ENCODE measurements at places on chromosomes 7 and 10. TPM values are rescaled to one million over a fixed set of nuclear protein-coding genes. Genes with fewer than 3 reads are reported as not detected.

- no peak overlapping the region for H3K27ac ChIP-seq
- DNase-seq, result no peak
- H3K36me3 ChIP-seq, result peaks cover 1% of the 10 kb centered on the region
- H3K4me3 ChIP-seq, result no peak overlapping the region
Measured at GRCh38 chr7:103063895-103064294, 10.7 kb downstream of the FBXL13 start.

GRID1 gene
- not detected for total RNA-seq

MCM10 gene
- total RNA-seq, result 30.6 TPM

FAM180A gene
- not detected for total RNA-seq

GRCh38 chr10:89940076-89940475 is 238.7 kb downstream of the KIF20B start:
- no peak overlapping the region for H3K27ac ChIP-seq
- H3K27me3 ChIP-seq, result peaks cover 11% of the 10 kb centered on the region
- H3K36me3 ChIP-seq, result peaks cover 1% of the 10 kb centered on the region
- DNase-seq, result no peak
- H3K4me3 ChIP-seq, result no peak overlapping the region

- peaks cover 27% of the 10 kb centered on the region for H3K4me1 ChIP-seq
- no peaks in the 10 kb centered on the region for H3K36me3 ChIP-seq
- peaks cover 8% of the 10 kb centered on the region for H3K27me3 ChIP-seq
- H3K27ac ChIP-seq, result peak overlapping the region; percentile 96
- H3K4me3 ChIP-seq, result peak overlapping the region; percentile 31
- DNase-seq, result peak; percentile 33
Measured at GRCh38 chr7:130276796-130277762, 10.4 kb downstream of the CPA2 start.

- H3K27me3 ChIP-seq, result peaks cover 91% of the 10 kb centered on the region
- peaks cover 54% of the 10 kb centered on the region for H3K4me1 ChIP-seq
- no peak within 1 kb of the TSS for H3K27ac ChIP-seq
- H3K4me3 ChIP-seq, result peak within 1 kb of the TSS; percentile 85
- peaks cover 1% of the 10 kb centered on the region for H3K36me3 ChIP-seq
Measured at GRCh38 chr7:27151931-27152815, at the start of gene HOXA3. HOXA3 (minus strand) TSS chr7:27152583; CDS start chr7:27110640, 41,943 bp downstream.

ENTPD7 gene
- 4.1 TPM for total RNA-seq

- peaks cover 5% of the 10 kb centered on the region for H3K4me1 ChIP-seq
- H3K36me3 ChIP-seq, result peaks cover 10% of the 10 kb centered on the region
- DNase-seq, result no peak
- no peak overlapping the region for H3K27ac ChIP-seq
- H3K27me3 ChIP-seq, result no peaks in the 10 kb centered on the region
Measured at GRCh38 chr7:128781126-128781525, 5.5 kb upstream of the OPN1SW start.

DNA sequence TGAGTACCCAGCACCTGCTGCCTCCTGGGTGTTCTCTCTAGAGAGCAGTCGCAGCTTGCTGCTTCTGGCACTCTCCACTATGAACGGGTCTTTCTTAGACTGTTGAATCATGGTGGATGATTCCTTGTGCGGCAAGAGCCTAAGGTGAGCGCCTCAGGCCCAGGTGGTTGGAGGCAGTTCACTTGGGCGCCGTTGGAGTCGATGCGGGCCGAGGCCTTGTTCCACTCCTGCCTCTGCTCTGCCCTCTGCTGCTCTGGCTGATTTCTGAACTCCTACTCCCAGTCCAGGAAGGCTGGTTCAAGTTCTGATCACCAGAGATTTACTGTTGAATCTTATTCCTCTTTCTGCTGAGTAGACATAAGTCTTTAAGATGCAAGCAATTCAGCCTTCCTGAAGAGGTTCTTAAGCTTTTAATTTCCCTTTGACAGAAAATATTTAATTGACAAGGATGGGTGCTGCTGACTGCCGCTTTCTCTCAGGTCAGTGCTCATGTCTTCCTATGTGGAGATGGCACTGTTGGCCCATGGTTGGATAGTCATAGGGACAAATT is 10.4 kb downstream of the YKT6 start:
- H3K27me3 ChIP-seq, result no peaks in the 10 kb centered on the region
- H3K27ac ChIP-seq, result no peak overlapping the region
- H3K4me3 ChIP-seq, result no peak overlapping the region
- no peaks in the 10 kb centered on the region for H3K4me1 ChIP-seq
- peaks cover 7% of the 10 kb centered on the region for H3K36me3 ChIP-seq

GRCh38 chr10:94251098-94251497 is 111.6 kb downstream of the NOC3L start:
- H3K4me3 ChIP-seq, result no peak overlapping the region
- H3K36me3 ChIP-seq, result no peaks in the 10 kb centered on the region
- no peaks in the 10 kb centered on the region for H3K4me1 ChIP-seq
- H3K27me3 ChIP-seq, result peaks cover 11% of the 10 kb centered on the region
- H3K27ac ChIP-seq, result no peak overlapping the region
- DNase-seq, result no peak

- no peak overlapping the region for H3K4me3 ChIP-seq
- no peak for DNase-seq
- H3K27ac ChIP-seq, result no peak overlapping the region
- H3K27me3 ChIP-seq, result no peaks in the 10 kb centered on the region
Measured at GRCh38 chr7:67392596-67393438, 396.2 kb downstream of the TYW1 start.

- H3K4me3 ChIP-seq, result no peak overlapping the region
- DNase-seq, result no peak
- no peaks in the 10 kb centered on the region for H3K27me3 ChIP-seq
- no peaks in the 10 kb centered on the region for H3K36me3 ChIP-seq
- H3K27ac ChIP-seq, result no peak overlapping the region
- no peaks in the 10 kb centered on the region for H3K4me1 ChIP-seq
Measured at GRCh38 chr10:68665841-68666240, 55.2 kb upstream of the CCAR1 start.

ITGA8 gene
- not detected for total RNA-seq

DNA sequence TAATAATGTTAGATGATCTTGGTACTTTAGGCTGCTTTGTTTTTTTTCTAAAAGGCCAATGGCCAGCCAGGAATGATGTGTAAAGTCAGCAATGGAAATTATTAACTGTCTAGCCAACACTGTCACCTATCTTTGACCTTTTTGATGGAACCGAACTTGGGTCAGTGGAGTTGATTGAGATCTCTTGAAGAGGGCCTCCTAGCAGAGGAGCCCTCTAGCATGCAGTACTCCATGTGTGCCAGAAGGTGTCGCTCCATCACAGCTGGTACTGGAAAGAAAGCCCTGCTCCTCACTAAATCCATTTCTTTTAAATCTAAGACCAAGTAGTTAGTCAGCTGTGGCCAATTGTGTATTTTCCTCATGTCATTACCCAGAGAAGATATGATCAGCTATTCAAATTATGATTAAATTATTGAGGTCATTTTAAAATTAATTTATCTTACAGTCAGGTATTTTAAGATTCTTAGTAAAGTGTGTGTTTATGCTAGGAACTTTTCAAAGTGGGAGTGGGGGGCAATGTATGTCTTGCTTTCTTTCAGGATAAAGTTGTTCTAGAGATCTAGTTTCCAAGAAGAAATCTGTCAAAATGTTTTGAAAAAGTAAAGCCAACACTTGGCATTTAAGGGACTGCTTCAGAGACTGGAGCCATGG is 33.1 kb upstream of the CROT start:
- H3K4me1 ChIP-seq, result peaks cover 14% of the 10 kb centered on the region
- peak overlapping the region; percentile 31 for H3K27ac ChIP-seq
- H3K36me3 ChIP-seq, result no peaks in the 10 kb centered on the region
- DNase-seq, result peak; percentile 71
- H3K4me3 ChIP-seq, result no peak overlapping the region

GRCh38 chr7:79453266-79453557 is 255 bp downstream of the MAGI2 start:
- no peak for DNase-seq
- no peaks in the 10 kb centered on the region for H3K36me3 ChIP-seq
- peak overlapping the region; percentile 84 for H3K4me3 ChIP-seq

GRCh38 chr10:14220026-14220425 is 110.7 kb downstream of the FRMD4A start:
- H3K4me3 ChIP-seq, result no peak overlapping the region
- peaks cover 2% of the 10 kb centered on the region for H3K36me3 ChIP-seq
- H3K27me3 ChIP-seq, result peaks cover 32% of the 10 kb centered on the region

DNA sequence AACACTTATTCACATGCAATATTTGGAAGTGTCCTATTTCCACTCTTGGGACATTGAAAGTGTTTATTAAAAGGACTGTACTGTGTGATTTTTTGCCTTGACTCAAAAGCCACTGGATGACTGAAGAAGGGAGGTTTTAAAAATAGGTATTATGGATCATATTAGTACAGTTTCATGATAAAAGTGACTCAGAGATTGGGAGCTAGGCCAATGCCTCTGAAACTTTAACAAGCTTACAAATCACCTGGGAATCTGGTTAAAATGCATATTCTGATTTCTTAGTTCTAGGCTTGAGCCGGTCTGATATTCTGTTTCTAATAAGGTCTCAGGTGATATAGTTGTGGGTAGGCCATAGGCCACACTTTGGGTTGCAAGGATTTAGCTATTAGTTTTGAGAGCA is 191.2 kb downstream of the PLXDC2 start:
- H3K36me3 ChIP-seq, result no peaks in the 10 kb centered on the region
- no peaks in the 10 kb centered on the region for H3K27me3 ChIP-seq
- H3K4me1 ChIP-seq, result no peaks in the 10 kb centered on the region

GRCh38 chr7:111911166-111911961 is 294.8 kb downstream of the DOCK4 start:
- no peak overlapping the region for H3K27ac ChIP-seq
- H3K36me3 ChIP-seq, result no peaks in the 10 kb centered on the region
- H3K27me3 ChIP-seq, result no peaks in the 10 kb centered on the region
- no peaks in the 10 kb centered on the region for H3K4me1 ChIP-seq
- H3K4me3 ChIP-seq, result no peak overlapping the region

DNA sequence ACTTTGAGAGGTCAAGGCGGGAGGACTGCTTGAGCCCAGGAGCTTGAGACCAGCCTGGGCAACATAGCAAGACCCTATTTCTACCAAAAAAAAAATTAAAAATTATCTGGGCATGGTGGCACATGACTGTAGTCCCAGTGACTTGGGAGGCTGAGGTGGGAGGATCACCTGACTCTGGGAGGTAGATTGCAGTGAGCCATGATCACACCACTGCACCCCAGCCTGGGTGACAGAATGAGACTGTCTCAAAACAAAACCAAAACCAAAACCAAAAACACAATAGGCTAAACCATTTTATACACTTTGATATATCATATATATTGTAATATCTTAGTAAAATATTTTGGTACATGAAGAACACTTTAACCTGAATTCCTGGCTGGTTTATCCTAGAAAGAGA is 101.6 kb downstream of the RAPGEF5 start:
- DNase-seq, result peak; percentile 1
- H3K27me3 ChIP-seq, result peaks cover 11% of the 10 kb centered on the region
- peaks cover 4% of the 10 kb centered on the region for H3K4me1 ChIP-seq
- no peaks in the 10 kb centered on the region for H3K36me3 ChIP-seq

ASB10 gene
- total RNA-seq, result not detected

LYZL2 gene
- total RNA-seq, result not detected

DNA sequence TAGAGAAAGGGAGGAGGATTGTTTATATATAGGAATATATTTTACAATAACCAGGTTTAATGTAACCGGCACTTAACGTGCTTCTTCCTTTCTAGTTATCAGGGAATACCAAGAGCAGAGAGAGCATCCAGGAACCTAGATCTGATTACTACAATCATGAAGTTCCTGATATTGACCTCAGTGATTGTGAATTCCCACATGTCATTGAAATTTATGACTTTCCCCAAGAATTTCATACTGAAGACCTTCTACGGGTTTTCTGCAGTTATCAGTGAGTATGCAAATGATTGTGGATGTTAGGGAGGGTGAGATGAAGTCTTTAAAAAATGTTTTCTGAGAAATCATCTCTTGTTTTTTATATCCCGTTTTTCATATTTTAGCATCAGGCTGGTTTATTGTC is 36.6 kb downstream of the LOXL4 start:
- H3K4me1 ChIP-seq, result peaks cover 8% of the 10 kb centered on the region
- H3K36me3 ChIP-seq, result peaks cover 29% of the 10 kb centered on the region
- no peak overlapping the region for H3K27ac ChIP-seq
- DNase-seq, result no peak
- H3K27me3 ChIP-seq, result no peaks in the 10 kb centered on the region

PRF1 gene
- total RNA-seq, result 44.5 TPM

- H3K4me3 ChIP-seq, result no peak overlapping the region
- H3K27me3 ChIP-seq, result no peaks in the 10 kb centered on the region
- H3K4me1 ChIP-seq, result peaks cover 6% of the 10 kb centered on the region
- H3K36me3 ChIP-seq, result no peaks in the 10 kb centered on the region
- no peak for DNase-seq
Measured at GRCh38 chr7:133434246-133434865, 181.5 kb downstream of the EXOC4 start.

- no peaks in the 10 kb centered on the region for H3K27me3 ChIP-seq
- DNase-seq, result no peak
- no peak overlapping the region for H3K27ac ChIP-seq
- no peaks in the 10 kb centered on the region for H3K4me1 ChIP-seq
Measured at GRCh38 chr10:52143338-52143737, 170.7 kb upstream of the DKK1 start.

DNA sequence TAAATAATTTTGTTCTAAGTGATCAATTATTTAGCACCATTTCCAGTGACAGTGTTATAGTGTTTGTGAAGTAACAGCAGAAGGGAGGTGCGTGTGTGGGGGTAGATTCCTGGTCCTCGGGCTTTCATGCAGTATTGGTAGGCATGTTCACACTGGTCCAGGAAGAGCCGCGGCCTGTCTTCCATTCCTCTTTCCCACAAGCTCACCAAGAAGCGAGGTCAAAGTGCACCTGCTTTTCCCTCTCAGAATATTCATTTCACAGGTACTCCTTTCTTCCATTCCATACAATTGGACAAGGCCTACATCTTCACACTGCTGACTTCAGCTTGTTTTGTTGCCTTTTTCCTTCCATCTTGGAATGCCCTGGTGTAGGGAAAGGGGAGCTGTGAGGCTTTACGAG is 151.8 kb upstream of the CELF2 start:
- H3K27ac ChIP-seq, result no peak overlapping the region
- no peak for DNase-seq
- H3K4me3 ChIP-seq, result no peak overlapping the region
- no peaks in the 10 kb centered on the region for H3K4me1 ChIP-seq
- peaks cover 4% of the 10 kb centered on the region for H3K27me3 ChIP-seq
- no peaks in the 10 kb centered on the region for H3K36me3 ChIP-seq

DNA sequence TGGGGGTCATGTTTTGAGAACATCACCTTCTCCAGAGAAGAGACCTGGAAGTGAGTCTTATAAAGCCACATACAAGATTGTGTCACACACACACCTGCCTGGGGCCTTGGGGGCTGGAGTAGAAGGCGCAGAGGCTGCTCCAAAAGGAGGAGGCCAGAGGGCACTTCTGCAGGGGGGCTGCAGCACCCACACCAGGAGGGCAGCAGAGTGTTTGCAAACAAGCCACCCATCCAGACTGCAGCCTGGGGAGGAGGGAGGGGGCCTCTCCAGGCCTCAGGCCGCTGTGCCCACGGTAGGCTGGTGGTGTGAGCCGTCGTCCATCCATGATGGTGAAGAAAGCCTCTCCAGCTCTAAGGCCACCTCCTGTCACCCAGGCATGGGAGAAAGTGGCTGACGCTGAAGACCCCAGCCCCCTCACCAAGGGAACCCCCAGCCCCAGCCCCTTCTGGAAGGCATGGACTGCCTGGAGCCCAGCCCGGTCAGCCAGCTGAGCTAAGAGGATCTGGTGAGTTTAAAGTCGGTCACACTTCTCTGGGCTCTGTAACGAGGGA is 77.5 kb downstream of the FOXL3 start:
- H3K4me3 ChIP-seq, result no peak overlapping the region
- H3K27me3 ChIP-seq, result no peaks in the 10 kb centered on the region
- H3K4me1 ChIP-seq, result peaks cover 45% of the 10 kb centered on the region
- peaks cover under 1% of the 10 kb centered on the region for H3K36me3 ChIP-seq
- DNase-seq, result no peak
- H3K27ac ChIP-seq, result no peak overlapping the region

GRCh38 chr7:4866528-4867496 is 5.0 kb upstream of the PAPOLB start:
- DNase-seq, result no peak
- no peak overlapping the region for H3K27ac ChIP-seq
